ENCODE measurements at places on chromosomes 1 and 21.
A peak's percentile ranks its signal among the peaks of the same experiment; 100 is the strongest.

DNA sequence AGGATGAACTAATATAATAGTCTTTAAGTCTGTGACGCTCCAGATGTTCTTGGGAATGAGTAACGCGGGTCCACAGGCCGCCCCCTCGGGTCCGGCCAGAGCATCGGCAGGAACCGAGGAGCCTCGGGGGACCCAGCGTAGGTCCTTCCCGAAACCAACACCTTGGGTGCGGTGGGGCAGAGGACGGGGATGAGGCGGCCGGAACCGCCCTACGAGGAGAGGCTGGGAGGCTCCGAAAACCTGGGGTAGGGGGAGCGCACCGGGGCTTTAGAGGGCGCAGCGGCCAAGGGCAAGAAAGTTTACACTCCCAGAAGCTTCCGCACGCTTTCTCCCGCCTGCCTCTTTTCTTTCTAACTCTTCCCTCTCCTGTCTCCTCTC lies 7.1 kb downstream of the DMRTA2 start:
- no peak for DNase-seq

DNA sequence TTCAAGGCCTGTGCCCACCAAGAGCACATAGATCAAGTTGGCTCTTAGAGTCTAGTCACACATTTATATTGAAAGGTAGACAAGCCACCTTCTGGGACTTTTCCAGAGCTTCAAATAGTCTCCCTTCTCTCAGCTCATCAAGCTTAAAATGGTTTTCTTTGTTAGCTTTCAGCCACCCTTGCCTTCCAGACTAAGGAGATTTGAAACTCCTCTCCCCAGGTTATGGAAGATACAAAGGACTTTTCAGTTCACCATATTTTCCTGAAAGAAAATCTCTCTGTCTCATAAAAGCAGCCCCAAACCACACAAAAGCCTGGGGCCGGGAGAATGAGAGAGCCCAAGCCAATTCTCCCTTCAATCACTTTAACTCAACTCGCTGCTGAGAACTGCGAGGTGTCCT lies 134.1 kb downstream of the ZC3H11B start:
- no peak for DNase-seq

DNA sequence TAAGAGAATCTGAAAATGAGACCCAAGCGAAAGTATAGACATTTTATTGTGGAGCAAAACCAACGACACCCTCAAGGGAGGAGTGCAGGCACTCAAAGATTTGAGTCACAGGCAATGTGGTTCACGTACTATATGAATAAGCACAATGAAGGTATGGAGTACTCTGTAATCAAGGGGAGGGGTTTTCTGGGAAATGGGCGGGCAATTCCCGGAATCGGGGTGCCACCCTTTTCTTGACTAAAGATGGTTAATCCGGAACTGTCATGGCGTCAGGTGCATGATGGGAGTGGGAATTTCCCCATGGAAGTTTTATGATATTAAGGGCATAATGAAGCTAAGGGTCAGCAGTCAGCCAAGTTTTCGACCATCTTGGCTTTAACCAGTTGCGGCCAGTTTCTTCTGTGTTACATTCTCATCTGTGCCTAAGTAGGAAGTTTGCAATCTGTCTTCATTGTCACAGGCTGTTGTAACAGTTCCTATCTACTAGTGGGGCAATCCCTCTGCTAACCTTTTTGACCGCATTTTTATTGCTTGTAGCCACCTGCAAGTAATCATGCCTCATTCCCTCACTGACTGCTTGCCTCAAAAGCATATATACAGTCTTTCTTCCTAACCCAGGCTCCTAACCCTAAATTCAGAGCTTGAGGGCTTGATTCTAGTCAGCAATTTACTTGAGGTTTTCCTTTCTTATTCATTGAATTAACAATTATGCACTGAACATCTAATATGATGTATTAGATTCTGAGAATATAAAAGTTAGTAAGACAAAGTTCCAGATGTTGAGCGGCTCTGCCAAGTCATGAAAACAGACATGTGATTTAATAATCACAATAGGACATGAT lies 775 bp upstream of the AIM2 start:
- DNase-seq = no peak

DNA sequence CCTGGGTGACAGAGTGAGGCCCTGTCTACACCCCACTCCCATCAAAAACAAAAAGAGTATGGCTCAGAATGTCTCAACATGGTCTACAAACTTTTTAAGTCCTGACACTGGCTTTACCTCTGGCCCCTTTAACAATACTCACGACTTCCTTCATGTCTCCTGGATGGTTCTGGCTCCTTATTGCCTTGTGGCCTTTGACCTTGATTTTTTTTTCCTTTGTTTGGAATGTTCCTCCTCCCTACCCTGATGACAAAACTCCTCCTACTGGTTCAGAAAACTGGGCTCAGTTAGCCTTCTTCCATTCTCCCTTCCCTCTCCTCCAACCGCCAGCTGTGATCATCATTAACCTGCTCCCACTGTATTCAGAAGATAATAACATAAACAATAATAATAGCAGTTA lies 4.6 kb upstream of the SOAT1 start:
- DNase-seq = no peak

DNA sequence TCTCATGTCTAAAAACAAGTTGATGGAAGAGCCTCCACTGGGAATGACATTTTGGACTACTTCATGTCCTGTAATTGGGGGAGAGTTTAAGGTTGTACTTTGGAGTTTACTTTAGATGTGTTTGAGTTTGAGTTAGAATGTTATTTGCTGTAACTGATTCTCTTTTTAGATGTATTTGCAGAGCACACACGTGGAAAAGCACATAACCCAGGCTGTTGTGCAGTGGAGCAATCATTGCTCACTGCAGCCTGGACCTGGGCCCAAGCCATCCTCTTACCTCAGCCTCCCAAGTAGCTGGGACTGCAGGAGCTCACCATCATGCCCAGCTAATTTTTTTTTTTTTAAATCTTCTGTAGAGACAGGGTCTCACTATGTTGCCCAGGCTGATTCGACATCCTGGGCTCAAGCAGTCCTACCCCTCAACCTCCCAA lies 36.7 kb upstream of the SH3D21 start:
- no peak for DNase-seq

GRCh38 chr1:235298758-235299157 lies 29.2 kb downstream of the ARID4B start:
- no peak for DNase-seq

GRCh38 chr1:22137004-22137720 lies 5.7 kb downstream of the WNT4 start:
- no peak for DNase-seq

DNA sequence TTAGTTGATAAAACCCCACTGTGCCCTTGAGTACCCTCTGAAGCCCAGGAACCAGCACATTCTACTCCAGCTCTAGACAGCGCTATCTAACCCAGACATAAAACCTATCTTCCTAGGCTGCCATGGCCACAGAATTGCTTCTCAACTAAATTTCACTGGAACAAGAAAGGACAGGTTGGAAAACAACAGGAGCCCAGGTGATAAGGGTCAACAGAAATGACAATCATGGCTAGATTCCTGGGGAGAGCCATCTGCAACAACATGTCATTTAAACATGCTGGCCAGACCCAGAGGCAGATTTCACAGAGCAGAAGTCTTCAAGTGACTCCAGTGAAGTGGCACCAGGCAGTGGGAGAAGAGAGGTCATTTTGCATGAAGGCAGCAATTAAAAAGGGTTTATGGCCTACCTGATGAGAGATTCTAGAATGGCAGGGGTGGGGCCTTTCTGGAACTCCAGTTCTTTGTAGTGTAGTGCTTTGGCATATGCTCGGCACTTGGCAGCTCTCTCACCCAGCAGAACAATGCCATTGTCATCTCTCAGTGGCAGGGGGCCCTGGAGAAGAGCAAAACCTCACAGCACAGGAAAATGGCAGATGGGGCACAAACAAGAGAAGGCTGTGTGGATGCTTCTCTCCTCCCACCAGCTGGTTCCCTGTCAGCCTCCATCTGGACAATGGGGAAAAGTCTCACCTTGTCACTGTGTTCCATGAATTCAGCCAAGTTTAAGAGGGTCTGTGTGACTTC lies 9.9 kb downstream of the ANGPTL7 start:
- DNase-seq = no peak

- DNase-seq = peak; percentile 36
These were observed 45.2 kb downstream of the NENF start for GRCh38 chr1:212477680-212478466.

- DNase-seq = peak; percentile 87
These were observed 44.2 kb upstream of the LAPTM5 start for GRCh38 chr1:30801771-30802198.

- DNase-seq = no peak
These were observed 534.3 kb downstream of the PLPP3 start for GRCh38 chr1:56045062-56045461.

GRCh38 chr1:106217765-106218164 lies 838.7 kb upstream of the PRMT6 start:
- DNase-seq = no peak

- peak; percentile 18 for DNase-seq
These were observed 930 bp downstream of the CDC14A start for GRCh38 chr1:100353071-100353801.

DNA sequence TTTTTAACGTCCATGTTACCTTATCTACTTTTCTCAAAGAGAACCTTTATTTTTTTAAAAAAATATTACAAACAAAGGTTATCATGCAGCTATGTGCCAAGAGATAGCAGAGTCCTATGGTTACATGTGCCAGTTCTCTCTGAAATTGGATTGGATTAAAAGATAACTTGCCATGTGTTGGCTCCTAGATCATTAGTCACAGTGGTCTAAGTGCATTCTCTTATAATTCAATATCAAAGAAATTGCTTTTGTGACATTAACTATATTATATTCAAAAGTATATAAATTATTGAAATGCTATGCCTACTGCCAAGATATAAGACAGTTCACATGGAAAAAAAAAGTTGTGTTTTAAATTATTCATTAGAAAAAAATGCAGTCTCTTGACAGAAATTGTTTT lies 494.2 kb downstream of the NEGR1 start:
- no peak for DNase-seq

- DNase-seq = no peak
These were observed 216.2 kb downstream of the SDCCAG8 start for GRCh38 chr1:243471754-243472745.

GRCh38 chr21:14773777-14774345 lies 227.7 kb upstream of the SAMSN1 start:
- DNase-seq = peak; percentile 50

DNA sequence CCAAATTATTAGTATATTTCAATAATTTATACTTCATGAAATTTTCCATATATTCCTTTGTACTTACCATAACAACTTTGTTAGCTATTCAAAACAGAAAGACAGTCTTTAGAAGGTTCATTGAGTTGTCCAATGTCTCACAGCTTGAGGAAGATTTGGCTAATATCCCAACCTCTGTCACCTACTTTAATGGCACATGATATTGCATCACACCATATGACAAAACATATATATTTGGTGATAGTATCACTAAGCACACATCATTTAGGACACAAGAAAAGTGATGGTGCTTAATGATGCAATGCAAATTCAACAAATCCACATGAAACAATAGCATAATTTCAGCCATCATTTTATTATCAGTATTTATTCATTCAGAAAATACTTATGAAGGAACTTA lies 122.0 kb upstream of the BRINP3 start:
- DNase-seq = no peak

DNA sequence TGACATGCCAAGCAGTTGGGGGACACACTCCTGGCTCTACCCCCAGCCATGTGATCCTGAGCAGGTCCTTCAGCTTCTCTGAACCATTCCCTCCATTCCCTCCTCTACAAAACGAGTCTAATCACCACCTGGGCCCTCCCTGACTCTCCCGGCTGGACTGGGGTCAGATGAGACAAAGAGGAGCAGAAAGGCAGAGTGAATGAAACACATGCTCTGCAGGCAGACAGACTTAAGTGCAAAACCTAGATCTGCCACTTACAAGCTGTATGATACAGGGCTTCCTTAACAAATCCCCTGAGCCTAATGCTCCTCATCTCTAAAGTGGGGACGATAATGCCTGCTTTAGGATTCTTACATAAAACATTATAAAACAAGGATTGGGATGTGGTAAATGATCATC lies 17.3 kb downstream of the RIMS3 start:
- DNase-seq = no peak

All from Calu3 (cell line).